DMS79 (cell line): ENCODE measurements at places on chromosomes 4 and X.

DNA sequence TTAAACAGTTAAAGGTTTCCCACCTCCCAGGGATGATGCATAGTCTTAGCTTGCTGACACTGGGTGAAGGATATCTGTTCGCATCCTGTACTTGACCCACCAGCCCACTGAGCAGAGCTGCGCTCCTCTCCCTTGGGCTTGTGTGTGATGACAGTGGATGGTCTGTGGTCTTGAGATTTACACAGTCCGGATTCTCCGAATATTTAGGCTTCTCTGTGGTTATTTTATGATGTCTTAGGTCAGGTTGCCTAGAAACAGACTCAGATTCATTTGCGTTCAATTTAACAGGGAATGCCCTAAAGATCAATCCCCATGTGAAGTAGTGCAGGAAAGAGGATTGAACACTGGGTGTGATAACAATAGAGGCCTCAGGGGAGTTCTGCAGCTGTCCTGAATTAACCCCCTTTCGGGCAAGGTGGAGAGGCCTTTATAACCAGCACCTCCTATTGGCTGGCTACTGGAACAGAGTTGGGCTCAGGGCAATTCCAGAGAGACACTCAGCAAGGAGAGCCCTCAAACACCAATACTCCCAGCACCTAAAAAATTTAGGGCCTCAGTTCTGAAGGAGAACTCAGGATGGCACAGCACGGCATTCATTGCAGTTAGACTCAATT, 653.2 kb upstream of the GALNT7 start:
- no peak for DNase-seq

DNA sequence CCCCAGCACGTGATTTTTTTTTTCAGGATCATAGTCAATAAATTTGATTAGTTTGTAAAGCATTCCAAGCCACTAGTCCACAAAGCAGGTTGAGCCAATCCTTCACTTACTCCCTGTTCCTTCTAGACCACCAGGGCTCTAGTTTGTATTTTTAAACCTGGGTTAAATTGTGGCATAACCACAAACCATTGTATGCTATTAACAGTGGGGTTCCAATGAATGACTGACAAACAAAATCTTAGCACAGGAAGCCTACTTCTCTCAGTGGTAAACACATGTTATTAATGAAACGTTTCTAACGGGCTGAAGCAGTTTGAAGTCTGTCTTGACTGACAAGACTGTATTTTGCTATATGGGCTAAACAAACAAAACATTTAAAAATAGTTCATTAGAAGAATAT, 48.6 kb upstream of the GYPA start:
- DNase-seq: no peak

DNA sequence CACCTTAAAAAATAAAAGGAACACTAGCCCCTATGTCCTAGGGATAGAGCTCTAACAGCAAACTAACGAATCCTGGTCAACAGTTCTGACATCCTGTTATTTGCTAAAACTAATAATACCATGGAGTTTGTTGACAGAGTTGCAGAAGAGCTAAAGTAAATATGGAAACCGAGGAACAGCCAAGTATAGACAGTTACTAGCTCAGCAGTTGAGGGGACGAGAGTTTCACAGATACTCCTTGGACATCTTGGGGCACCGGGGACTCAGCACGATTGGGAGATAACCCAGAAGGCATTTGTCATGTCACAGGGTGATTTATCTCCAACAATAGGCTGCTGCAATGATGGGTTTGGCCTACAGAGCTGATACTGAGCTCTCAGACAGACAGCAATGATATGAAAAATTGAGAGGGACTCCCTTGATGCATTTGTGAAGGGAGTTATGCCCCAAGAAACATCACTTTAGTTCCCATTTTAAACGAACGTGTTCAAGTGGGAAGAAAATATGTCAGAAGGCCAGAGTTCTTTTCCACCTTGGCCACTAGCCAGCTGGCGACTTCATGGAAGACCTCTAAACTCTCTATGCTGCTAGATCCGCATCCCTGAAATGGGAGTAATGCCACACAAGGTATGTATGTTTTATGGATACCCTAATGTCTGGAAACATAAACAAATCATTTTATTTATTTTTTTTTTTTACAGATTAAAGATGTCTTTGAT, 48.6 kb downstream of the TSC22D3 start:
- no peak for DNase-seq

DNA sequence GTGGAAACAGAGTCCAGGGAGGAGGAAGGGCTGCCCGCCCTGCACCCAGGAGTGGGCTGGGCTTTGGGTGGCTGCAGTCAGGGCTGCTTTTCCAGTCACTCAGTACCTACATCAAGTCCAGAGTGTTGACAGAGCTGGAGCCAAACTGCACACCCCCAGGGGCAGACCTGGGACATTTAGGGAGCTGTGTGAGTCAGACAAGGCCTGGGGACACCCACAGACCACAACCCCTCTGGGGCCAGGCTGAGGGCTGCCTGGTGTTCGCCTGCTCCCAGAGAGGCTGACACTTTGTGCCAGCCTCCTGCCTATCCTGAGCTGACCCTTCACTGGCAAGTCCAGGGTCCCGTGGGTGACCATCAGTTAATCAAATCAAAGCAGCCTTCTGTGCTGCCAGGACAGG, 240.0 kb downstream of the BCOR start:
- DNase-seq: no peak

- DNase-seq: no peak
These were observed 67.0 kb upstream of the BCOR start for GRCh38 chrX:40164751-40165150.

- no peak for DNase-seq
These were observed 193.8 kb upstream of the BCOR start for GRCh38 chrX:40291553-40291952.
